ENCODE measurements at places on chromosomes 4 and X.

GRCh38 chrX:40849906-40850823 lies 114.8 kb upstream of the MED14 start:
- no peak for DNase-seq

DNA sequence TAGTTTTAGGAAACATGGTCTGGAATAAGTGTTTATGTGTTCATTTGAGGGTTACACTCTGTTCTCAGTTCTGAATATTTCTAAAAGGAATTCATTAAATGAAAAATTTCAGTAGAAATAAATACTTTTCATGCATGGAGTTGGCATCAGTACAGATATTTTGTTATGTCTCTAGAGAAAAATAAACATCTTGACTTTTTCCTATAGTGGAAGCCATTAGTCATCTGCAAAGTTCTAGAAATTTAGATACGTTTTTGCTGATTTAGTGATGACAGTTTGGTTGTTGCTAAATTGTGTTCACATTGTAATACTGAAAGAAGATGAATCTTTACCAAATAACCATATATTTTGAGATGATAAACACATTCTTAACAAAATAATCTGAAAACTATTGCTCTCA lies 268.2 kb upstream of the TEX13A start:
- no peak for DNase-seq

DNA sequence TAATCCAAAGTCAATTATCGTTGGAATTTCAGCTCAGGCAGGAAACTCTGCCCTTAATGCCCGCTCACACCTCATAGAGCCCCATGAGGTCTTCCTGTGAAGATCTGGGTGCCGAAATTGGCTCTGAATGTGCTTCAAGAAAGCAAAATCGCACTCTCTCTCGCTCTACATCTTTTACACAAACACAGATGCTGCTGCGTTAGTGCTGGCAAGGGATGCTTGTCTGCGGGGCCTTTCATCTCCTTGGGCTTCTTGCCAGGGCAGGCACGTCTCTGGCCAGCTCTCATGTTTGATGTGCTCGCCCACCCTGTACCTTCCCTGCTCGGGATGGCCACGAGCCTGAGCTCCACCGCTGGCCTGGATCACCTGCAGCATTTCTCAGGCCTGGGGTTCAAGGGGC lies 66.5 kb downstream of the CLCN4 start:
- DNase-seq, result no peak

- no peak for DNase-seq
Measured at GRCh38 chr4:6123116-6123515, 77.2 kb downstream of the JAKMIP1 start.

DNA sequence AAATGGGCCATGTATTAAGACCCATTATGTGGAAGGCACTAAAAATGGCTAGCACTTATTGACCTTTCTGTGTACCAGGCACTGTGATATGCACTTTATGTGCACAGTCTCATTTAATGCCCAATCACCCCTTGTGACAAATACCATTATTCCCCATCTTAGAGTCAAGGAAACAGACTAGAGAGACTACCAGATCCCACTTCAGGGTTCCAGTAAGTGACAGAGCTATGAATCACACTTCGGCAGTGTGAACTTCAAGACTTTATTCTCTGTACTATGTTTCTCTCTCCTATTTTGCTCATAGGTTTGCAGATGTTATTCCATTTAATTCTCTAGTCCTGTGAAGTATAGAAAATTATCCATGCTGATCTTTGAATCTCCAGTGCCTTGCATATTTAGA lies 107.0 kb downstream of the NFKB1 start:
- no peak for DNase-seq

DNA sequence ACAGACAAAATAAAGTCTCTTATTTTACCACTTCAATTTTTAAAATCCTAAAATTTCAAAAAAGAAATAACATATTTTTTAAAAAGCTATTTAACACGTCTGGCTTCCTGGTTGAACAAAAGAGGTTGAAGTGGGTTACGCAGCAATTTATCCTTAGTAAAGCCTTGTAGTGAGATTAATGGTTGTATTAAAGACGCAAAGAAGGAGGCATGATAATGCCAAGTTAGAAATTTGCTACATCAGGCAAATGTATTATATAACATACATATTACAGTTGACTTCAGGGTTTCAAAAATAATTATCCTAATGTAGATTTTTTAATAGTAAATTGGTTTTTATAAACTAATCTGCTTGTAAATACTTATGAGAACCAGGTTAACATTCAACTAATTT lies 35.3 kb downstream of the ANKRD17 start:
- DNase-seq, result no peak
